Skeletal muscle tissue (tissue), 5 donors: ENCODE measurements at places on chromosomes 11 and 22. TPM values are rescaled to one million over a fixed set of nuclear protein-coding genes. Genes with fewer than 3 reads are reported as not detected.

Gene SEC14L6
- not detected for total RNA-seq

Gene MMP12
- not detected for total RNA-seq

Gene TYR
- not detected for total RNA-seq

Gene OSBPL5
- 19.3 TPM for total RNA-seq

Gene KCNJ11
- total RNA-seq = 28.2 TPM

Gene PPP1R14B
- 95.0 TPM for total RNA-seq

Gene APOBEC3F
- 1.0 TPM for total RNA-seq

Gene USP2
- 8.9 TPM for total RNA-seq

Gene MMP13
- not detected for total RNA-seq

Gene CENPM
- total RNA-seq = 5.7 TPM

Gene C11orf42
- not detected for total RNA-seq

Gene HEPHL1
- under 0.01 TPM for total RNA-seq

Gene MUC2
- not detected for total RNA-seq
